ENCODE measurements at places on chromosomes 1 and 21.

DNA sequence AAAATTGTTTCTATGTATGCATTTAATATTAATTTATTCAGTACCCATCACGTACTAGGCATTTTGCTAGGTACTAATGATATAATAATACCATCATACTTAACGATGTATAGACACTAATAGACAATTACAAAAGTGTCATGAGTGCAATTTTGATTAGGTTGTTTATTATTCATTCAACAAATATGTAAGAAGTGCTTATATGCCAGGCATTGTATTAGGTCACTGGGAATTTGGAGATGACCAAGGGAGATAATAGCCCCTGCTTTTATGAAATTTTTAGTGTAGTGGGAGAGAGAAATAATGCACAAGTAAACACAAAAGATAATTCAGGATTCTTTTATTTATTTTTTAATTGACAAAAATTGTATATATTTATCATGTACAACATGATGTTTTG, 18.6 kb downstream of the C1orf185 start:
- DNase-seq = no peak

GRCh38 chr1:241411776-241412338, 54.9 kb upstream of the RGS7 start:
- DNase-seq = no peak

GRCh38 chr1:170592591-170593111, 60.7 kb downstream of the GORAB start:
- no peak for DNase-seq

DNA sequence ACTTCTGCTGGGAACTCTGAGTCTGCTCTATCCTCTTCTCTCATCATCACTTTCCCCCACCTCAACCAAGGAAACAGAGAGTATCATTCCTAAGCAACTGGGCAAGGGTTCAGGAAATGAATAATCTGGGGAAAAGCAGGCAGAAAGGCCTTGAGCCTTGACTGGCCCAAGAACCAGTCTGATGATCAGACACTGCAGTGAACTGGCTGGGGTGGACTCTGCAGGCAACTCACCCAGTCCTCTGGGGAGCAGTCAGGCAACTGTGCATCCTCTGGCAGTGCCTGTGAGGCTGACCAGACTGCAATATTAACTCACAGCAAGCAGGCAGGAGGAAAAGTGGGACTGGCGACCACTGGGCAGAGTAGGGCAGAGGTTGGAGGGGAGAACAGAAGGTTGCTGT, 991 bp downstream of the ANKRD35 start:
- no peak for DNase-seq

DNA sequence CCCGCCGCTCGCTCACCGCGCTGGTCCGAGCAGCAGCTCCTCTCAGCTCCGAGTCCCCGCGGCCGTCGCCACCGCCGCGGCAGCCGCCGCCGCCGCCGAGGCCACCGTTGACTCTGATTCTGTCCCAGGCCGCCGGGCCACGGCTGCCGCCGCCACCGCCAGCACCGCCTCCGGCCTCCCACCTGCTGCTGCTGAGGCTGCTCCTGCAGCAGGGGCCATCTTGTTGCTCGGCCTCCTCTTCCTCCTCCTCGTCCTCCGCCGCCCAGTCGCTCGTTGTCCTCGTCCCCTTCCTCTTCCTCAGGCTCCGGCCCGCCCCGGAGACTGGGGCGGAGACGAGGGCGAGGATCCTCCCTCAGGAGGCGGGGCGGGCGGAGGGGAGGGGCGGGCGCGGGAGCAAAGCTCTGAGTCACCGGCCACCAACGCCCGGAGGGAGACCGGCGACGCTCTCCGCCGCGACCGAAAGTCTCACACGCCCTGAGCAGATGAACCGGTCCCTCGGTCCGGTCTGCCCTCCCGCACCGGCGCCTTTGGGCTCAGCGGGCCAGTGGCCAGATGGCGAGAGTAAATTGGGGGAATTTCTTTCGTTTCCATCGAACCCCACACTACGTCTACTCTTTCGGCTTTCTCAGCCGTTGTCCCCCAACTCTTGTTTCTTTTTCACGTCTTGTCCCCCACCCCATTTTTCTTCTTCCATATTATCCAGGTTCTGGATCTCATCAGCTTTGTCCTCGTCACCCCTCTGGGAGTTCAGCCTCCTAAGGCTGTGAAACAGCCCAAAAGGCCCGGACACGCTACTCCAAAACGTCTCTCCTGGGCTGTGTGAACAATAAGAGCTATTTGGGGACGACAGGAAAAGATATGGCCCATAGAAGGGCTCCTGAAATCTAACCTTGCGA, at the start of gene RC3H1:
Gene RC3H1 (minus strand): TSS at position 278 of the 896 bp plus-strand sequence. CDS start 29,372 bp downstream, outside the sequence.
- peak; percentile 75 for DNase-seq
